ENCODE measurements at places on chromosomes 12 and 14. TPM values are rescaled to one million over a fixed set of nuclear protein-coding genes. Genes with fewer than 3 reads are reported as not detected.
A peak's percentile ranks its signal among the peaks of the same experiment; 100 is the strongest.

- peak; percentile 59 for DNase-seq
These were observed 27.8 kb upstream of the GPR132 start for GRCh38 chr14:105093038-105093430.

GRCh38 chr12:116427200-116427930, 131.8 kb upstream of the MAP1LC3B2 start:
- DNase-seq, result no peak

Gene RAB15
- total RNA-seq, result 2.3 TPM

- DNase-seq, result no peak
These were observed 153.9 kb downstream of the PRKCH start for GRCh38 chr14:61475316-61475715.

GRCh38 chr12:46493150-46493833, 120.7 kb upstream of the SLC38A2 start:
- no peak for DNase-seq

Gene LYZ
- not detected for total RNA-seq

Gene SIX6
- not detected for total RNA-seq

- no peak for DNase-seq
These were observed 20.7 kb upstream of the CD69 start for GRCh38 chr12:9781360-9781759.

GRCh38 chr12:124548854-124549378, 18.5 kb downstream of the NCOR2 start:
- peak; percentile 62 for DNase-seq

Gene SNRPF
- 54.4 TPM for total RNA-seq

- DNase-seq, result no peak
These were observed 315.4 kb upstream of the KITLG start for GRCh38 chr12:88895634-88896033.

Gene KLRC2
- 2.5 TPM for total RNA-seq

- DNase-seq, result no peak
These were observed 125.5 kb downstream of the ZFP36L1 start for GRCh38 chr14:68667313-68667791.

GRCh38 chr12:86122846-86123468, 133.2 kb downstream of the MGAT4C start:
- no peak for DNase-seq

Gene SLC17A8
- not detected for total RNA-seq

DNA sequence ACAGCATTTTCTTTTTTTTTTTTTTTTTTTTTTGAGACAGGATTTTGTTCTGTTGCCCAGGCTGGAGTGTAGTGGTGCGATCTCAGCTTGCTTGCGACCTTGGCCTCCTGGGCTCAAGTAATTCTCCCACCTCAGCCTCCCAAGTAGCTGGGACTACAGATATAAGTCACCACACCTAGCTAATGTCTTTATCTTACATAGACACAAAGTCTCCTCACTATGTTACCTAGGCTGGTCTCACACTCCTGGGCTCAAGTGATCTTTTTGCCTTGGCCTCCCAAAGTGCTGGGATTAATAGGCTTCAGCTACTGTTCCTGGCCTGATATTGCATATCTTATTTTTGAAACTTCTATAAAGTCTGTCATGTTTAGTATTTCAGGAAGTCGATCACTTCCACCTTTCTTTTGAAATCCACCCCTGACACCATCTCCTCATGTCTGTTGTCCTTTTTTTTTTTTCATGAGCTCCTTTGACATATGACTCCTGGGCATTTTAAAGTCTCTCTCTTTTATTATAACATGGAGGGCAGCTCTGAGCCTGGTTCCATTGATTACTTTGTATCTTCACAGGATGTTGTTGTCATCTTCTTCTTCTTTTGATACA, 5.9 kb upstream of the A2ML1 start:
- no peak for DNase-seq

Gene SETD1B
- total RNA-seq, result 13.3 TPM

- DNase-seq, result no peak
These were observed 98.2 kb downstream of the CMKLR1 start for GRCh38 chr12:108240928-108241327.

Gene NPFF
- not detected for total RNA-seq

DNA sequence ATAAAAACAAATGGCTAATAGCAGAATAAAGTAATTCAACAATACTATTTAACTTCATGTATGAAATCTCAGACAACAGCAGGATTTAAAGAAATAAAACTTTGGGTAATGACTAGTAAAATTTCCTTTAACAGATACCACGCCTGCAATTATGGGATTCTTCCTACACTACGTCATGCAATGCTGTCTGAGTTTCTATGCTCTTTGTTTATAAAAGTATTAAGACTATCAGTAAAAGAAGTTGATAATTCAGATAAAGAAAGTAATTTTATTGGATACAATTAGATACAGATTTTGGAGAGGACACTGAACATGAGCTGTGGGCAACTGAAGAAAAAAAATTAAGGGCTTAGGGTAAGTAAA, 308.4 kb upstream of the LRFN5 start:
- DNase-seq, result no peak

All from activated CD8-positive, alpha-beta T cell treated with anti-CD3 and anti-CD28 coated beads for 36 hours (primary cell).